Stimulated activated CD8-positive, alpha-beta memory T cell treated with anti-CD3 and anti-CD28 coated beads, Interleukin-4, amount 100 ng/mL, for 24 hours (primary cell): ENCODE measurements at places on chromosomes 11 and 22.

DNA sequence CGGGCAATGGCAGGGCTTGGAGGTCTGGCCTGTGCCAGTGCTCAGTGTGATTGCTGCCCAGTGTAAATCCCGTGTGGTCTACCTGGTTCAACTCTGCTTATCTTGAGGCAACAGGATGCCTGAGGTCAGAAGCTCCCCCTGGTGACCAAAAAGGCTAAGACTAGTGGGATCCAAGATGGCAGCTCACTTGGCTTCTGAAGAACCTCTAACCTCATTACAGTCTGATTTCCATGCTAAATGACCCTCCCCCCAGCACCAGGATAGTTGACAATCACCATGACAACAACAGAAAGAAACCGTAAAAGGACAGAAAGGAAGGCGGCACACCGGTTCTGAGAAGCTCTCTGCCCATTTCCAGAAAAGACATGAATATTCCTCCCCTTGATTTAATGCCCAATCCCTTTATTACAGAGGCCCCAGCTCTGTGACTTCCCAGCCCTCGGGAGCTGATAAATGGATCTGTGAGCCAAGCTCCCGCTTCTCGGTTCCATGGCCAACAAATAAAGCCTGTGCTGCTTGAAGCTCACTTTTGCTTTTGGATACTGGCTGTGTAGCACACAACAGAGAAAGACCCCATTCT is 398.4 kb downstream of the CTTN start:
- DNase-seq = no peak

GRCh38 chr22:38222797-38223119 is 21.0 kb downstream of the MAFF start:
- DNase-seq = no peak

DNA sequence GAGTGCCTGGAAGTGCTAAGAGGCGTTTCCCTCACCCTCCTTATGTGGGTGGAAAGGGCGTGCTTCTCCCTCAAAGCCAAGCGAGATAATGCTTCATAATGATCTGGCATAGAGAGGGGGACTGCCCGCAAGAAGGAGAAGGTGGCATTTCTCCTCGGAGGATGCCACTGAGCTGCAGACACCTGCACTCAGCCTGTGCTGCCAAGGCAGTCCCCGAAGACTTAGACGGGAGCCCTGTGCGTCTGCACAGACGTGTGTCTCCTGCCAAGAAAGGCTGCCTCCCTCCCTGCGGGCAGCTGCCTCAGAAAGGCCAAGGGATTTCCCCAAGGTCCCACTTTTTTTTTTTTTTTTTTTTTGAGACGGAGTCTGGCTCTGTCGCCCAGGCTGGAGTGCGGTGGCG is 48.1 kb upstream of the SPATA19 start:
- no peak for DNase-seq

GRCh38 chr11:115279813-115280761 is 224.1 kb downstream of the CADM1 start:
- DNase-seq = no peak

- DNase-seq = no peak
Observed at GRCh38 chr11:7941146-7941545, 362 bp downstream of the OR10A3 start.
